Fibroblast of skin of left quadriceps (primary cell): ENCODE measurements at places on chromosomes 16 and 17.

DNA sequence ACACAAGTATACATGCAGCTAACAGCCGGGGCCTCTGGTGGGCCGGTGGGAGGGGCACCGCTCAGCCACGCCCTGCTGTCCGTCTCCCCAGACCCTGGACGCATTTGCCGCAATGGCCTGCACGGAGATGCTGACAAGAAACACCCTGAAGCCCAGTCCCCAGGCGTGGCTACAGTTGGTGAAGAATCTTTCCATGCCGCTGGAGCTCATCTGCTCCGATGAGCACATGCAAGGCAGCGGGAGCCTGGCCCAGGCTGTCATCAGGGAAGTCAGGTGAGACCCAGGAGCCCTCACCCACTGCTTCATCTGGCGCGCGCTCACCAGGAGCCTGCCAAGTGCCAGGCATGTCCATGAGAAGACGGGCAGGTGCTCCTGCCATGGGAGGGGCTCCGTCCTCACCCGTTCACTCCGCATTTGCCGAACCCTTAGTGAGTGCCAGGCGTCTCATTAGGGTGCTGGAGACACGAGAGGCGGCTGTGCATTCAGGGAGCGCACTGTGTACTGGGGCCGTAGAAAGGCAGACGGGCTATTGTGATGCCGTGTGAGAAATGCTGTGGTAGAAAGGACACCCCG lies 51.4 kb upstream of the ENDOV start:
- DNase-seq, result no peak

DNA sequence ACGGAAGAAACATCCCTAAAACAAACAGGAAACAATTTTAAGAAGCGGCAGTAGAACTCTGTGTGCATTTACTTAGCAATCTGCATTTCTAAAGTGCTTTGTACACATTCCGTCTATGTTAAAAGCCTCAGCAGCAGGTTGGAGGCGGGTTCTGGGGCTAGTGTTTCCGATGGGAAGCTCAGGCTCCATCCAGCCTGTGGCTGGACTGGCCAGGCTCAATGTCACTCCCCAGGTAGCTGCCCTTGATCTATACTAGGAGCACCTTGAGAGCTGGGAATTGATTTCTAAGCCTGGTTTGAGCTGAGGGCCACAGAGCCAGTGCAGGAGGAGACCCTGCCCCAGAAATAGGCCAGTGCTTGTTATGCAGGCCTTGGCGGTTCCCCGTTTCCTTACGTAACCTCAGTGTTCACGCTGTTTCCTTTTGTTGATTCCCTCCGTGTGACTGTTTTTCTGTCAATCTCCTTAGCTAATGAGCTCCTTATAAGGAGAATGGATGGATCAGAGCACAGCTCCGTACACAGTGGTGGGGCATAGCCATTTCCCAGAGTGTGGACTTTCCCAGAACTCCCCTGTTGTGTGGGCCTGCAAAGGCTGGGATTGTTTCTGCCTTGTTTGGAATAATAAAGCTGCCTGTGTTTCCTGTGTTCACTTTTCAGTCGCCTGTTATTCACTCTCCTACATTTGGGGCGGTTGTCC lies 21.4 kb downstream of the ADORA2B start:
- DNase-seq, result no peak

DNA sequence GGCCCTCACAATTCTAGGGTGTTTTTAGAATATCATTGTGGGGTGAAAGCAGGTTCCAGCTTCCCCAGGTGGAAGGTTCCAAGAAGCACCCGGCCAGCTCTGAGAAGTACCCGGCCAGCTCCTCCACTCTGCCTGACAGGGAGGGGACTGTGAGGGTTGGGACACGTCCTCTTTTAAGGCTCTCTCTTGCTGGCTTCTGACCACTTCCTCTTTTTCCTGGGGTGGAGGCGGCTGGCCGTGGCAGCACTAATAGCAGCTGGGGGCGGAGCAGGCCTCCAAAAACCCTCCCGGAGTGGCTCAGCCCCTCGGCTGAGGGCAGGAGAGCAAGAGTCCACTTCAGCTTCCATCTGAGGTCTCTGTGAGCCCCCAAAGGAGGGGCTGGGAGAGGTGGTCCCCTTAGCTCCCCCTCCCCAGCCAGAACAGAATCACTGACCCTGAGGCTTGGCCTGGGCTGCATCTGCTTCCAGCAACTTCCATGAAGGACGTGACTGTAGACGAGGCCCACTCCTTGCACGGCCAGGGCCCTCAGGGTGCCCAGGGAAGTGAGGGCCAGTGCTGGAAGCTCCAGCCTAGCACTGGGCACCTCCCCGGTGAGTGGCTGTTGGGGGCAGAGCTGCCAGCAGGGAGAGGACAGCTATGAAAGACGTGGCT lies 26.7 kb upstream of the PLCG2 start:
- no peak for DNase-seq

GRCh38 chr17:38851434-38851833 lies 2.1 kb downstream of the RPL23 start:
- DNase-seq, result no peak

DNA sequence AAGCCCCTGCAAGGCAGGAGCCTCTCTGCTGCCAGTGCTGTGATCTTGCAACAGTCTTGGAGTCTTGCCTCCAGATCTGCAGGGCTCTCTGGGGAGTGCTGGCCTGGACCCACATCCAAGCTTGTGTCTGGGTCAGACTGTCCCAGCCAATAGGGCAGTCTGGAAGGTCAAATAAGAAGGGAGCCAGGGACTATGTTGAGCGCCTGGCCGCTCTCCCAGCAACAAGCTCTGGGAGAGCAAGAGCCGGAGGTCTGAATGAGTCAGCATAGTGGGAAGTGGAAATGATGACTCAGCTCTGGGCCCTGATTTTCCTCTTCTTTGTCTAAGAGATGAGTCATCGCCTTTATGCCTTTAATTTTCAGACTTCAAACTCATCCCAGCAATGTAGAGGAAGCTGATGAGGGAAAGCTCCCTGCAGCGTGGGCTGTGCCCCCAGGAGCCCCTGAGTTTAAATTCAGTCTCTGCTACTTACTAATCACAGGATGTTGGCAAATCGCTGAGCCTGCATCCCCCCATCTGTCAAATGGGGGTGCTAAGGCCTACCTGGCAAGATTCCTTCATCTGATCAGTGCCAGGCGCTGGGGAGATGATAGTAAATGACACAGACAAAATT lies 43.6 kb upstream of the HAPSTR1 start:
- peak; percentile 97 for DNase-seq

GRCh38 chr17:76014100-76014924 lies 12.8 kb downstream of the EVPL start:
- peak; percentile 29 for DNase-seq

- DNase-seq, result no peak
Observed at GRCh38 chr17:38893607-38894006, 23.7 kb downstream of the LASP1 start.

- no peak for DNase-seq
Observed at GRCh38 chr16:5615868-5616642, 518.5 kb upstream of the EEF2KMT start.

GRCh38 chr16:13529193-13529982 lies 390.6 kb upstream of the ERCC4 start:
- DNase-seq, result no peak

- DNase-seq, result no peak
Observed at GRCh38 chr16:49542946-49543630, 169.5 kb downstream of the C16orf78 start.

DNA sequence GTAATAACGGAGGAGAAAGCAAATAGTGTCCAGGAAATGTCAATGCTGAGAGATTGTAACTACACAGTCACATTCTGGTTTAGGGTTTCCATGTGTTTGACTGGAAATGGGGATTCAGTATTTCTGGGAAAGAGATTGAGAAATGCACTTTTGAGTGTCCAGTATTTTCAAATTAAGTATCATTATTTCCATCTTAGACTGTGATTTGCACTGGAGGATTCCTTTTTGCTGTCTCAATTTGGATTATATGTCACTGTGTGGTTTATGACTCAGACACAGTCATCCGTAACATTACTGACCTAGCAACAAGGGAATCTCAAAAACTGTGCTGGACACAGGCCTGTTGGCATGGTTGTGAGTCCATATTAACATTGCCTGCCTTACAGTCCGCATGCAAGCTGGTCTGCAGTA lies 681.4 kb downstream of the CDH11 start:
- peak; percentile 92 for DNase-seq

DNA sequence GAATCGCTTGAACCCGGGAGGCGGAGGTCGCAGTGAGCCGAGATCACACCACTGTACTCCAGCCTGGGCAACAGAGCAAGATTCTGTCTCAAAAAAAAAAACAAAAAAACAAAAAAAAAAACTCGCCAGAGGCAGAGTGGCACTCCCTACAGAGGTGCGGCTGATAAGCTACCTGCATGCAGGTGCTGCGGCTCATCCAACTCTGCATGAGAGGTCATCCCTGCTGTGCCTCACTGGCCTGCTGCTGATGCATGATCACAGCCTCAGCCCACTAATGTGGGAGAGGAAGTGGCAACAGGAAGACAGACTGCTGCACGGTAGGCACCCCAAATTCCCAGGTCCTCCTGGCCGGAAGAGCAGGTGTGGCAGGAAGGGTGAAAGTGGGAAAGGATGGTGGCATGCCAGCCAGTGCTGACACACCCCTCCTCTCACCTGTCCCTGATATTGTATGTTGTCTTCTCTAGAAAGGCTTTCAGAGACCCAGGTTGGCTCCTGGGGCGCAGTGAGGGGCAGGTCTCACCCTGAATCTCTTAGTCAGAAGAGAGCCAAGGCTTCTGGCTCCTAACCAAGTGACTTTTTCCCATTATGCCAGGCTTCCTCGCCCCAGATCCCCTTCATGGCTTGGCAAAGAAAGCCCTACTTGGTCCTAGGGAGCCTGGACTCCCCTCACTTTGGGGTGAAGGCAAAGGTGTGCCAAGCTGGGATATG lies 11.8 kb downstream of the NXPH3 start:
- no peak for DNase-seq

- DNase-seq, result no peak
Observed at GRCh38 chr16:81864646-81865382, 85.7 kb downstream of the PLCG2 start.

DNA sequence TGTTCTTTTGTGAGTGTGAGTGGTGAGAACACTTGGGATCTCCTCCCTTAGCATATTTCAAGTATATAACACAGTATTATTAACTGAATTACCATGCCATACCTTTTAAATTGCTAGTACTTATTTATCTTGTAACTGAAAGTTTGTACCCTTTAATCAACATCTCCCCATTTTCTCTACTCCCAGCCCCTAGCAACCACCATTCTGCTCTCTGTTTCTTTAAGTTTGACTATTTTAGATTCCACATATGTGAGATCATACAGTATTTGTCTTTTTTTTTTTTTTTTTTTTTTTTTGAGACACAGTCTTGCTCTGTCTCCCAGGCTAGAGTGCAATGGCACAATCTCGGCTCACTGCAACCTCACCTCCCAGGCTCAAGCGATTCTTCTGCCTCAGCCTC lies 117.6 kb upstream of the CACNG3 start:
- no peak for DNase-seq

DNA sequence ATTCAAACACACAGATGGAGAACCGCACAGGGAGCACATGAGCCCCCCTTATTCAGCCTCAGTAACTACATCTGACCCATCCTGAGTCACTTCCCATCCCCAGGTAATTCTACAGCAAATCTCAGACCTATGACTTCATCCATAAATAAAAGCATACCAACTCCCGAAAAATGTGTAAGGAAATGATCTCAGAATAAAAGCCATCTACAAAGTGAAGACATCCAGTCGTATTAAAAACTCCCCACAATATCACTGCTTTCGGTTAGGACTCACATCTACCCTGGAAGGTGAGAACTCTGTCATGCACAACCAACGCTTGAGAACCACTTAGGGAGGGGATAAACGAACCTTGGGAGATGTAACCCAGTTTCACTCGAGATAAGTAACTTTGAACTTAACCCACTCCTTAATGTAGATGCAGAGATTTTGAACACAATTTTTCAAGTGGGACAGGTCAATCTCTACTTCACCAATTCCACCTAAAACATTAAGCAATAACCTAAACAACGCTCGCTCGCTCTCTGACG lies 1.3 kb downstream of the USP36 start:
- DNase-seq, result no peak

- DNase-seq, result no peak
Observed at GRCh38 chr17:2068519-2069051, 13.7 kb downstream of the HIC1 start.

- no peak for DNase-seq
Observed at GRCh38 chr17:75440738-75441448, 15.5 kb upstream of the TMEM94 start.

GRCh38 chr16:49539758-49540157 lies 166.2 kb downstream of the C16orf78 start:
- no peak for DNase-seq

GRCh38 chr17:30388321-30389179 lies 9.8 kb downstream of the CPD start:
- DNase-seq, result no peak

DNA sequence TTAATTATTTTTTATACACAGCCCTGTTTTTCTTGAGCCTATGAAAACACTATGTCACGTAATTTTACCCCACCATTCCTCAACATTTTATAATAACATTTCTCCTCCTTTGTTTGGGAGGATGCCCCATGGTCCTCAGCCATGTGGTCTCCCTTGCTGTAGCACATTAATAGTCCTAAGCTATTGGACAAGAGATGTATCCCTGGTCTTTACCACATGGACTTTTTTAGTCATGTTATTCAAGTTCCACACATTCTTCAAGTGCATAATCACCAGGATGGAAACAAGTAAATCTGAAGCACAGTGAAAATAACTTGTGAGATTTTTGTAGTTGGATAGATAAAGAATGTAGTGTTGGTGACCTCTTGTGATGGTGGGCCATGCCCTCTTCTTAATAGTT lies 2.0 kb upstream of the KRTAP2-3 start:
- DNase-seq, result peak; percentile 97

DNA sequence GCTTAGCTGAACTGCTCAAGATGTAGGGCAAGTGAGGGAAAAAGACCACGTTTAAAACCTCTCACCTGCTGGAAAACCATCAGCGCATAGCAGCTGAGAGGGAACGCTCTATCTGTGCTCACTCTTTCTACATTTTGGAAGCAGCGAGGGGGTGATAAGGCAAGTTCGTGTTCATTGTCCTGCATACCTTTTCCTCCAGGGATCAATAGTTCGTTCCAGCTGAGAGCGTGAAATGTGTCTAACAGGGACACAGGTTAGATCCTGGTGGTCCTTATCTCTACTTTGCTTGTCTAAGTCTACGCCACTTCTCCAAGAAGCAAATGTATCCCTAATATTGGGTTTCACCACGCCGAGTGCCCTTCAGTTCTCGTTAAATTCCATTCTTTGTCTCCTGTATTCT lies 183.5 kb upstream of the ZFHX3 start:
- no peak for DNase-seq

DNA sequence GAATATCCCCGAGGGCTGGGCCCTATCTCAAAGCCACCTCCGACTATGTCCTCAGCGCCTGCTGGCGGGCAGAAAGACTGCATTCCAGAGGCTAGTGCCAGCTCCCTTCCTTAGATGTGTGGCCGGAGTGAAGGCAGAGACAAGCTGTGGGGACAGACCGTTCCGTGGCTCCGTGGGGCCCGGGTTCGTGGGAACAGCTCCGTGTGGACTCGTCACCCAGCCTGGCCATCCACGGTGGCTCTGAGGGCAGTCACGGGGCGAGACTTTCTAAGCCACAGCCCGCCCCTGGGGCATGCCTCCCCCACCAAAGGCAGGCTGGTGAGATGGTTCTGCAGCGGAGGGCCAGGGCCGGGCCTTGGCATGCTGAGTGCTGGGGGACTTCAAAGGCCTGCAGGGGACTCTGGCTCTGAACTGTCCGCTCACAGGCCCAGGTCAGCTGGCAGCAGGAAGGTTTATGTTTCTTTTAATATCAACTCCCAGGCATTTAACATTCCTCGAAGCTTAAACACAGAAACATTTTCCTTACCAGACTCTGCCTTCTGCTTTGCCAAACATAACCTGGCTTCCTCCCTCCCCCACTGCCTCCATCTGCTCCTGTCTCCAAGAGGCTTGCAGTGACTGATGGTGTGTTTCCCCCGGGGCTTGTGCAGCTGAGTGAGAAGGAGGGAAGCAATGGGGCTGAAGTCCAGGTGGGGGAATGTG lies 50.4 kb downstream of the TIMM22 start:
- no peak for DNase-seq

- no peak for DNase-seq
Observed at GRCh38 chr17:38702916-38703741, 1.9 kb upstream of the MLLT6 start.
